Diencephalon (tissue), 1 donor: ENCODE measurements at places on chromosomes 12 and 14. TPM values are rescaled to one million over a fixed set of nuclear protein-coding genes. Genes with fewer than 3 reads are reported as not detected.

The KLRK1 gene
- 0.92 TPM for total RNA-seq

The AMN gene
- 0.23 TPM for total RNA-seq

The ZNF385A gene
- total RNA-seq = 3.7 TPM

The KCNH3 gene
- 9.2 TPM for total RNA-seq

The NANOG gene
- not detected for total RNA-seq

The HOXC5 gene
- total RNA-seq = not detected

The SIX1 gene
- 0.46 TPM for total RNA-seq

The KRT79 gene
- total RNA-seq = not detected

The PHLDA1 gene
- total RNA-seq = 29.1 TPM

The PROX2 gene
- not detected for total RNA-seq

The TAS2R43 gene
- total RNA-seq = 5.5 TPM

The KRT7 gene
- not detected for total RNA-seq

The CD69 gene
- total RNA-seq = 1.2 TPM

The TPPP2 gene
- total RNA-seq = not detected

The ANKRD33 gene
- not detected for total RNA-seq

The MYH6 gene
- under 0.01 TPM for total RNA-seq
